ENCODE measurements at places on chromosomes 3 and 15.

DNA sequence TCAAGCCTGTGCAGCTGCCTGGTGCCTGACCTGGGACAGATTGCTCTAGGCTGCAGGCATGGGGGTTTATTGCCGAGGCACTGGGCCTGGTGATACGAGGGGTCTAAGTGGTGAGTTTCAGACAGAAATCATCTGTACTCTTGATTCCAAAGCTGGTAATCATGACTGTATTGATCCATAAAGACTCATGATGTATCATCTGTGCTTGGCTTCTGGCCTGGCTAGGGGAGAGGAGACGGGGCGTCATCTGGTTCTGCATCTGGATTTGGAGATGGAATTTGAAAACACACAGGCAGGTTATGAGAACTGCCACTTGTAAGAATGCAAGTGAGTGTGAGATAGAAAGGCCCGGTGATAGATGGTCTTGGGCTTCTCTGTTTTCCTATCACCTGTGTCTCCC, 337.4 kb upstream of the C2CD4B start:
- DNase-seq, result no peak

DNA sequence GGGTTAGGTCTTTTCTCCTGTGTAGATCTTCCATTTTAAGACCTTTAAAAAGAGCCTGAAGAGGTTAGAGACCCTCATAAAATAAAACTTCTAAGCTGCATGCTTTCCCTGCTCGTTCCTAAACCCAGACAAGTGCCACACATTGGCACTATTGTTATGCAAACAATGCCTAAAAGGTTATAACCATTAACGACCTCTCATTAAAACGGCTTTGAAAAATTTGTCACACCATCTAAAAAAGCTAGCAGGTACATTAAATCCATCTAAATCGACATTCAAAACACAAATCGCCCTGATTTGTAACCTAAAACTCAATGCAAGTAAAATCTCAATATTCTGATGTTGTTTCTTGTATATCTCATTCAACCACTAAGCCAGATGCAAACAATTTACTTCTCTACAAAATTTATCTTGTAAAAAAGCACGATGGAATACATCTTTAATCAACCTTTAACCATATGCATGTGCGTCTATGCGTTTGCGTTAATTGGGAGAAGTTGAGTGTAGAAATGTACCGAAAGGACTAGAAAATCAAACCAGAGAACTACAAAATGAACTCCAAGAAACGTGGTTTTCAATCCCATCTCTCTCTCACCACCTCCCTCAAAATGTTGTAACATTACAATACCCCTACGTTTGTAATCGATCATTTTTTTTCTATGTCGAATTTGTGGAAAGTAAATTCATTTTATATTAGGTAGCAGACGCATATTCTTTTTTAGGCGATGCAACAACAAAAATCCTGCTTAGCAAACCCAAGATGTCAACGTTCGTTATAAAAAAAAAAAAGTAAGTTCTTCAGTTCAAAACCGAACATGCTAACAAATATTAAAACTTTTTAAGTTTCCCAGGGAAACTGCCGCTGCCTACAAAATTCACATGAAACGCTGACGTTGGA, 1.2 kb downstream of the ALDH1A2 start:
- DNase-seq, result no peak

DNA sequence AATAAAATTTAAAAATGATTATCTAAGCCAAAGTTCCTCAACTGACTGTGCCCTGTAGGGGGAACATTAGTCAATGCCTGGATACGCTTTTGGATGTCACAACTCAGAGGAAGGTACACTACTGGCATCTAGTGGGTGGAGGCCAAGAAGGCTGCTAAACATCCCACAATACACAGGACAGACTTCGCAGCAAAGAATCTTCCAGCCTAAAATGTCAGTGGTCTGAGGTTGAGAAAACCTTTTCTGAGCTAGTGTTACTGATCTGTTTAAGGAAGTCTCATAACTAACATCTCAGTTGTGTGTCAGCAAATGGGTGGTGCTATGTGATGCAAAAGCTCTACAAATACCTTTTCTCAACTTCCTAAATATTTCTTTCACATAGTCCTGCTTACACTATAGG, 20.9 kb upstream of the LDHAL6B start:
- DNase-seq, result no peak

DNA sequence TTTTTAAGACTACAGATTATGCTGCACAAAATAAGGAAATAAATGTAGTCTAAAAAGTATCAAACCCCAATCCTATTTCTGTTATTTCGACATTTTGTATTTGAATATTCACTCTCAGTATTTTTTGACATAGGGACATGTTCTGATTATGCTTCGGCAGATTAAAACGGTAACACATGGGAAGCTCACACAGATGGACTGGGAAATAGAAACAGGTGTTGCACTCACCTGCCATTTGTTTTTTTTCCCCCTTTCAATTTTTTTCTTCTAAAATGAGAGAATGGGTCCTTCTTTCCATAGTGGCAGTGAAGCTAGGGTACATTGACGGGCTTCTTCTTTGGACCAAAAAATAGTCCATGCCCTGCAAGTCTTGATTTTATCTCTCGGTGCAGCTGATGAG, 163.1 kb downstream of the MYRIP start:
- DNase-seq, result no peak

DNA sequence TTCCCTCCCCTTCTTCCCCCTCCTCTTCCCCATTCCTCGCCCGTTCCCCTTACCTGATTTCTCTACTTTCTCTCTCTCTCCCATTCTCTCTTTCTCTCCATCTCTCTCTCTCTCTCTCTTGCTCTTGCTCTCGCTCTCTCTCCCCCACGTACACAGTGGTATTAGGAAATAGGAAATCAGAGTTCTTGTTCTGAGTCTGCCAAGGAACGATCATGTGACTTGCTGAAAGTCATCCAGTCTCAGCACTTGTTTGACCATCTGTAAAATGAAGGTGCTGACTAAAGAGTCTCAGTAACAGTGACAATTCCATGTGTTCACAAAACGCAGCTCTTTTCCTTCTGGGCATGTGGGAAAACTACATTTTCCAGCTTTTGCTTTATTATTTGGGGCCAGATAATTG, 445.0 kb upstream of the TGFBR2 start:
- DNase-seq, result no peak

GRCh38 chr3:172154768-172155664, 115.6 kb downstream of the FNDC3B start:
- DNase-seq, result no peak

- no peak for DNase-seq
Observed at GRCh38 chr3:30475038-30475808, 131.2 kb upstream of the TGFBR2 start.

DNA sequence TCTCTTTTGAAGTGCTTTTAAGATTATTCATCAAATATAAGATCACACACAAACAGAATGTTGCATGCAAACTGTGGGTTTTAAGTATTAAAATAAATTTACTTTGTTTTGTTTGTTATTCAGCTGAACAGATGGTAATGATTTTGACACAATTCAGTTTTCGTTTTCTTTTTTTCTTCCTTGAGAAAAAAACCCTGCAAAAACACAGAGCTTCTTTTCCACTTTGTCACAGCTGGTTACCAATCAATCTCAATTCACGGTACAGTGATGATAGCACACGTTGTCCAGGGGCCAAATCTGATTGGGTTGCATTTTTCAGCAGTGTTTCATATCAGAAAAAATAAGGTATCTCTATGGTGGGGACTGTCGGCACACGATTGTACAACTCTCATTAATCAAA, 473.6 kb downstream of the ROBO2 start:
- DNase-seq, result no peak

DNA sequence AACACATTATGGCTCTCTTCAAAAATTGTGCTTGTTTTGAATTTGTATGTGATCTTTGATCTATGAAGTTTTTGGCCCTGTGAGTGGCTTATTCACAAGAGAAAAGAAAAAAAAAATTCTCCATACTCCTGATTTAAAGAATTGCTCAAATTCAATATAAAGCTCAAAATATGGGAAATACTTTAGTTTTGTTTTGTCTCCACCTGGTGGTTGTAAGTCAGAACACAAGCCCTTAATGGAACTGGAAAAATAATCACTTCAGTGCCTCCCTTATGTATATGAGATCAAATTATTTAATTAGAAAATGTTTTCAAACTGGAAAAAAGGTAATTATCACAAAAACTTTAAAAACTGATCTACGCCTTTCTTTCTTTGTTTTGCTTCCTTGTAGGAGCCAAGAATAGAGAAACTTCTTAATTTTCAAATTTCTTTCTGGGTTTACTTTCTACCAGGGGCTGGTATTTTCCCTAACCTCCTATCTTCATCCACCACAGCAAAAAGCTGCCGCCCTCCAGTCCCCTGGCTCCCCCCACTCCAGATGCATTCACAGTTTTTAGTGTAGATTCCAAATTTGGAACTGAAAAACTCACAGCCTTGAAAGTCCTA, 50.6 kb downstream of the SERP1 start:
- no peak for DNase-seq

GRCh38 chr3:46378426-46378942, 7.7 kb downstream of the CCR5 start:
- no peak for DNase-seq

- DNase-seq, result no peak
Observed at GRCh38 chr15:63418811-63419210, 37.2 kb upstream of the CA12 start.

- DNase-seq, result no peak
Observed at GRCh38 chr15:82301296-82302016, 38.8 kb downstream of the SAXO2 start.

DNA sequence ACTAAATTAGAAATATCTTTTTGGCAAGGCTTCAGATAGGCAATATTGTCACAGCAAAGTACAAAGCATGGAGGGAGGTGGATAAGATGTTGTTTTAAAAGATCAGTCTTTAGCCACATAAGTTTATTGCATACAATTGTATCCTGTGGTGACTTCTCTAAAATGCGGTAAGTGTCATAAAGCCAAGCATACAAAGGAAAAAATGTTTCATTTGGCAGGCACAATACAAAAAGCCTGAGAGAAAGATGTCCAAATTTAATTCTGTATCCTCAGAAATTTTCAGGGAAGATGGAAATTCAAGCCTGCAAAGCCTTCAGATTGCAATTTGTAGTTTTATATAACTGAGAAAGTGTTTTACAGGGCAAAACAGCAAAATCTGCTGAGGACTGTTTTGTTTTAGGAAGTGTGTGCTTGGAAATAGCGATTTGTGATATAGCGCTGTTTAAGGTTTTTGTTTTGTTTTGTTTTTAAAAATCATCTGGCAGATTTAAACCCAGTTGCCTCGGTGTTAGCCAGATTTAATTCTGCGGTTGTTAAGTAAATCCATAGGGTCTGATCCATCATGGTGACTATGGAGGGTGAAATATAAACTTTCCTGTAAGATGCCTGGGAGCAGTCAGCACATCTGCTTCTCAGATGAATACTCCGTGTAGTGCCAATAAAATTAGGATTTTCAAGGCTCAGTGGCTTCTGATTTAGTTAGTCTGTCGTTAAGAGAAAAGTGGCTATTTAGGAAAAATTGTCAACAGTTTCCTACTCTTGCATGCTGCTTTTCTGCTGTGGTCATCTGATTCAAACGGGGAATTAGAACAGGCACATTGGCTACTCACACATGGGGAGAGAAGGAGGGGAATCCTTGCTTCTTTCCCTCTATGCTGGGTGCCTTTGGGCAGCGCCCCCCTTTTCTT, 8.0 kb downstream of the KAT2B start:
- no peak for DNase-seq

DNA sequence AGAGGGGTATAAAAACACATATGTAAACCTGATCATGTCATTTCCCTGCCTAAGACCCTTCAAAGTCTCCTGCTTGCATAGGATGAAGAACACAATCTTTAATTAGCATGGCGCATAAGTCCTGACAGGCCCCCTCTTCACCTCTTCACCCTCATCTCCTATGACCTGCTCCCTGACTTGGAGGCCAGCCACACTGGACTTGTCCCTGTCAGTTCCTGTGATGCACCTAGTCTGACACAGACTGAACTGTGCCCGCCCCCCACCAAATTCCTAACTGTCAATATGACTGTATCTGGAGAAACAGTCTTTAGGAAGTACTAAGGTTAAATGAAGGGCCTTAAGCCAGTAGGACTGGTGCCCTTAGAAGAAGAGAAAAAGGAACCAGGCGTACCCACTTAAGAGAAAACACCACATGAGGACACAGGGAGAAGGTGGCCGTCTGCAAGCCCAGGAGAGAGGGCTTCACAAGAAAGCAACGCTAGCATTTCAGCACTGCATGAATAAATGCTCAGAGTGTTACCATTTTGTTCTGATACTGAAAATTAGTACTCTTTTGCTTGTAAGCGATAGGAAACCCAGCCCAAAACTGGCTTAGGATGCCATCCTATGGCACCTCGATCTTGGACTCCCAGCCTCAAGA, 34.0 kb downstream of the MRPL46 start:
- no peak for DNase-seq

GRCh38 chr3:53970661-53971060, 79.0 kb upstream of the SELENOK start:
- no peak for DNase-seq

DNA sequence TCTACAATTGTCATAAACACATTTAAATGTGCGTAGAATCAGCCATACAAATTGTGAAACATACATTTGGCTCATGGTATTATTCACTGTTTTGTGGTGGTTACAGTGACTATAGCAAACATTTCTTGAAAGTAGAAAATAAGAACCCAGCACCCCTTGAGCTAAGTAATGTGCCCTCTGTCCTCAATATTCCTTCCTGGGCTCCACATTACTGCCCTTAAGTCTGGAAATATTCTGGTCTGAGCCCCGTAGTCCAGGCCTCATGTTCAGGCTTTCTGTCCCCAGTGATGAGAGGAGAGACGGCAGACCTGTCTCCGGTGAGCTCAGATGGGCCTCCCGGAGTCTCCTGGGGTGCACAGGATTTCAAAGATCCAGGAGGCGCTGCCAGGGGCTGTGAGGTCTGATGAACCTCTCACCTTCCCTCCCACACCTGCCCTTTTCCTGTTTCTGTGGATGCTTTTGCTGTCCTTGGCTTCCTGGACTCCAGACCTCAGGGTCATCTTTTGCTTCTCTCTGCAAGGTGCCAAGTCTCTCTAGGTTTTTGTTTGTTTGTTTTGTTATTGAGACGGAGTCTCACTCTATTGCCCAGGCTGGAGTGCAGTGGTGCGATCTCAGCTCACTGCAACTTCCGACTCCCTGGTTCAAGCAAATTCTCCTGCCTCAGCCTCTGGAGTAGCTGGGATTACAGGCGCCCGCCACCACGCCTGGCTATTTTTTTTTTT, 8.8 kb upstream of the MUC20 start:
- no peak for DNase-seq

GRCh38 chr3:58384381-58385090, 49.1 kb downstream of the PDHB start:
- DNase-seq, result no peak

GRCh38 chr3:124283652-124284023, 291.7 kb upstream of the ROPN1 start:
- no peak for DNase-seq

GRCh38 chr15:60407415-60407805, 9.6 kb upstream of the ANXA2 start:
- DNase-seq, result no peak

GRCh38 chr3:117473981-117474538, 764.5 kb downstream of the TUSC7 start:
- DNase-seq, result no peak

GRCh38 chr3:195893044-195893395, 15.3 kb downstream of the TNK2 start:
- DNase-seq, result no peak

- DNase-seq, result no peak
Observed at GRCh38 chr15:98924401-98925049, 83.1 kb downstream of the PGPEP1L start.

All from stimulated activated CD8-positive, alpha-beta memory T cell treated with anti-CD3 and anti-CD28 coated beads, Interleukin-15, amount 100 ng/mL, for 4 hours (primary cell).